GM12892 (cell line): ENCODE measurements at places on chromosomes 6 and 20.

- DNase-seq, result no peak
These were observed 496 bp downstream of the GRM4 start for GRCh38 chr6:34145161-34146020.

GRCh38 chr6:156437121-156437879, 339.9 kb upstream of the ARID1B start:
- no peak for DNase-seq

GRCh38 chr6:144352331-144352730, 67.2 kb downstream of the UTRN start:
- DNase-seq, result no peak

DNA sequence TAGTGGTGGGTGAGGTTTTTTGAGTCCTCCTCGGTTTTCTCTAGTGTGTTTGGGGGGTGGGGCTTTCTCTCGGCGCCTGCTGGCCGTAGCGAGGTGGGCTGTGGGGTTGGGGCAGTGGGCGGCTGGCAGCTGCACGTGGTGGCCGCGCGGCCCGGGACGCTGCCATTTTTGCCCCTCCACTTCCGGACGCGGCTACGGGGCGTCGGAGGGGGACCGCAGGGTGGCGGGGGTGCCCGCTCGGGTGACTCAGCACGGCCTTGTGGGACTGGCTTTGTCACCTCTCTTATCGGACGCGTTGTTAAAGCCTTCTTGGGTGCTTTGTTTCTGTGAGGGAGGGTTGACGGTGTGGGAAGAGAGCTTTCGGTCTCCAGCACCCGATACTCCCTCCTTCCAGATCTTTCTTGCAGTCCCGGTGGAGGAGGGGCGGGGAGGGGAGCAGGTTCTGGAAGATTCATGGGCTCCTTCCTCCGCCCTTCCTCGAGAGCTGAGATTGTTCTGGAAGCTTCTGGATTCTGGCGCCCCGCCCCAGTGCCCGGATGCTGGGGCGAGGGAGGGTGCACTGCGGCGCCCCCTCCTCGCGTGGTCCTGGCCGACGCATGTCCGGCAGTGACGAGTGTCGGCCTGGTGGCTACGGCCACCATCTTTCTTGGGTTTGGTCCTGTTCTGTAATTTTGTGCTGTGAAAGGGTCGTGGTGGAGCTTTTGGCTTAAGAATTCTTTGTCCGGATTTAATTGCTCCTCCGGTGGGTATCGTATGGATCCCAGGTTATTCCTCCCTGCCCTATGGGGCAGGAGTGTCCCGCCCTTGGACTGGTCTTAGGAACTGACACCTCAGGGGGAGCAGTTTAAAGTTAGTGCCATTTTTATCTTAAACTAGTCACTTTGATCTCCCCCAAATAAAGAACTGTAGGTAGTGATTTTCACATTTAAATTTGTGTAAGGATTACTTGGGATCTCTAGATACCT, 719 bp downstream of the HSP90AB1 start:
- DNase-seq, result no peak

GRCh38 chr6:137230547-137230946, 11.4 kb upstream of the IFNGR1 start:
- no peak for DNase-seq

DNA sequence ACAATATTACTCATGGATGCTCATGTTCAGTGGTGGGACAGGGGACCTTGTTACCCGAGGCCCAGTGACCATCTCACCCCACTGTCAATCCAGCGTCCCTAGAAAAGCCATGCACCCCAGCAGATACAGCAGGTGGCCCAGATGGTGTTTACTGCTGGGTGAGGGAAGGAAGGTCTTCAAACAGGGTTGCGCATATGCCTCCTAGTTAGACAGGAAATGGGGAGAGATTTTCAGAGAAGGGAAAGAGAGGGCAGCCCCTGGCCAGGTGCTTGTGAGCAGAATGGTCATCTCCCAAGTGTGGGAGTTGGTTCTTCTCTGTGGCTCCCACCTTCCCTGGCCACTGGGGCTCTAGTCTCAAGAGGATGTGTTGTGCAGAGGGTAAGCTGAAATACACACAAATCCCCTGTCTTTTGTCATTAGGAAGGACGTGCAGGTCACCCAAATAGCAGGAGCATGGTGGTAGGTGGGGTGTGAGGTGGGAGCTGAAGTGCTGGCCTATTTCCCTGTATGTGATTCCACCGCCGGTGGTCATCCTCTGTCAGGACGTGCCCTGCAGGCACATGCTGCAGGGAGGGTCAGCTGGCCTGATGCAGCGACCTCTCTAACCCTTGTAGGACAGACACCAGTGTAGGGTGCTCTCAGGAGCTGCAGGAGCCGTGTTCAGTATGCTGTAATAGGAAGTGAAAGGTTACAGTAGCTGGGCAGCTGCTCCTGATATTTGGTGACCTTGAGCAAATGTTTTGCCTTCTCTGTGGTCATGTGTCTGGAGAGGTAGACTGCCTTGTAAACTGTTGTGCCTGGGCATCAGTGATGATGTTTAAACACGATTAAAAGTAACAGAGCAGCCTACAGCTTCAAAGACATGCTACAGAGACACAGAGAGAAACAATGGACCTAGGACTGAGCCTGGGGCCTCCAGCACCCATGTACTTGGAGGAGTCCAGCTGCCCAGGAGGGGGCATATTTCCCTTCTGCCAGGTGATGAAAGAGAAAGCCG, 3.2 kb upstream of the CST3 start:
- no peak for DNase-seq

DNA sequence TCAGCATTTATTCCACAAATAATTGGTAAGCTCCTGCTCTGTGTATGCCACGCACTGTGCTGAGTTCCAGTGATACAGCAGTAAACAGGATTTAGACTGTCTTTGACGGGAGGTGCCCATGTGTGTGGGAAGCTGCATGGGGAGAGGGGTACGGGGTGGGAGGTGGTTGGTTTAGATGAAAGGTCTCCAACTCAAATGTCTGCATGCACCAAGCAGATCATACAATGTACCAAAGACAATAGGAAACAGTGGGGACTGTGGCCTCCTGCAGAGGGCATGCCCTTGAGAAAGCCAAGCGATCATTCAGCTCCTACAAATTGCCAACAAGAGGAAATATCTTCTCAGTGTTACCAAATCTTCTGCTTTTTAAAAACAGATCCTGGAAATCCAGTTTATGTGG, 36.1 kb downstream of the SLC22A2 start:
- DNase-seq, result no peak

- no peak for DNase-seq
These were observed 115.2 kb downstream of the CEBPB start for GRCh38 chr20:50305636-50306477.
